Pancreas (tissue), 10 donors: ENCODE measurements at places on chromosomes 2 and 18.

DNA sequence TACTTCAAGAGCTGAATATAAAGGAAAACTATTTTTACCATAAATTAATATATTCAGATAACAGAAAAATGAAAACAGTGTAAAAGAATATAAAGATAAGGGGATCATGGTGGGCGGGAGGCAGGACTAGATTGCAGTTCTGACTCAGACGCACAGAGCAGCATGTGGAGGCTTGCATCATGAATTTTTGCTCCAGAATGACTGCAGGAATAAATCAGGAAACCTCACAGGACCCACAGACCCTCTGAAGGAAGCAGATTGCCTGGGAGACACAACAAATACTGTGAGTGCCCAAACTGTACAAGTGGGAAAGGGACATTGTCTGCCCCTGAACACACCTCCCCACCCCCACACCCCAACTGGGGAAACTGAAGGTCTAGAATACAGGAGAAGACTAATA is 19.2 kb upstream of the SIGLEC15 start:
- no peak overlapping the region for H3K4me3 ChIP-seq
- no peaks in the 10 kb centered on the region for H3K4me1 ChIP-seq
- no peak overlapping the region for H3K27ac ChIP-seq
- DNase-seq = no peak

DNA sequence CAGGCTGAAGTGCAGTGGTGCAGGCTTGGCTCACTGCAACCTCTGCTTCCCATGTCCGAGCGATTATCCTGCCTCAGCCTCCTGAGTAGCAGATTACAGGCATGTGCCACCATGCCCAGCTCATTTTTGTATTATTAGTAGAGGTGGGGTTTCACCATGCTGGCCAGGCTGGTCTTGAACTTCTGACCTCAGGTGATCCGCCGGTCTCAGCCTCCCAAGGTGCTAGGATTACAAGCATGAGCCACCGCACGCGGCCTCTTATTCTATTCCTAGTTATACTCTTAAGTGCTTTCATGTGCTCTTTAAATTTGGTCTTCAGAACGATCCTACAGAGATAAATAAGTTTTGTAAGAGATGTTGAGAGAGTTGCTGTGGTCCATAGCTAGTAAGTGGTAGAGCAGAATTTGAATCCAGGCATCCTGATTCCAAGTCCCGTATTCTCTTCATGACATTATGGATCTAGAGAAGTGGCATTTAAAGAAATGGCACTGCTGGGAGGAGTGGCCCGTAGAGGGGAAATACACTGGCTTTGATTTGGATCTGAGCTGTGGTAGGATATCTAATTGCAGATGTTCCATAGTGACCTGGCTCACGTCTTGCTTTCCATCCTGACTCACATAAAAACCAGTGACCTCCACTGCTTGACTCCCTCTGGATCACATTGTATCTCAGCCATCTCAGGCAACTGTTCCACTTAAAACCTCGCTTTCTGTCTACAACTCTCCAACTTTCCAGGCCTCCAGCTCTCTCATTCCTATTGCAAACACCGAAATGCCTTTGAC is 22.8 kb upstream of the ME2 start:
- no peaks in the 10 kb centered on the region for H3K36me3 ChIP-seq
- no peak overlapping the region for H3K27ac ChIP-seq
- no peaks in the 10 kb centered on the region for H3K4me1 ChIP-seq
- no peak for DNase-seq
- H3K27me3 ChIP-seq = no peaks in the 10 kb centered on the region
- no peak overlapping the region for H3K4me3 ChIP-seq

- no peak overlapping the region for H3K4me3 ChIP-seq
- DNase-seq = no peak
- H3K36me3 ChIP-seq = no peaks in the 10 kb centered on the region
- no peak overlapping the region for H3K27ac ChIP-seq
- H3K27me3 ChIP-seq = no peaks in the 10 kb centered on the region
- H3K4me1 ChIP-seq = no peaks in the 10 kb centered on the region
These were observed 21.5 kb upstream of the TMEM87B start for GRCh38 chr2:112033600-112033999.

GRCh38 chr2:96083989-96084857 is 32.1 kb downstream of the ADRA2B start:
- H3K4me1 ChIP-seq = no peaks in the 10 kb centered on the region
- H3K27me3 ChIP-seq = no peaks in the 10 kb centered on the region
- H3K4me3 ChIP-seq = no peak overlapping the region

DNA sequence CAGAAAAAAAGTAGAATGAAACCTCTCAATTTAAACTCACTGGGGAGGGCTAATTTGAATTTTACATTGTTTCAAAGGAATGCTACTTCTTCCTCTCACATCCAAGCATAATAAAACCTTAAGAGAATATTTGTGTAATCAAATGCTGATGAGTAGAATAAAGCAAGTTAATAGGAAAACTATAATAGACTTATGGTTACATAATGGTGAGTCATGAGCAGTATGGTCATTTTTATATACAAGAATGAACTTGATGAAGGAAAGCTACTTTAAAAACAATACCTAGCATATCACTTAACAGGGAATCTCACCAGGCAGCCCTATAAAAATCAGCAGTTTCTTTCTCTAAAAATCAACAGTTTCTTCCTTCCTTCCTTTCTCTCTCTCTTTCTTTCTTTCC is 80.3 kb downstream of the VSNL1 start:
- no peaks in the 10 kb centered on the region for H3K4me1 ChIP-seq
- DNase-seq = no peak
- H3K4me3 ChIP-seq = no peak overlapping the region
- H3K36me3 ChIP-seq = no peaks in the 10 kb centered on the region
- H3K27me3 ChIP-seq = no peaks in the 10 kb centered on the region

DNA sequence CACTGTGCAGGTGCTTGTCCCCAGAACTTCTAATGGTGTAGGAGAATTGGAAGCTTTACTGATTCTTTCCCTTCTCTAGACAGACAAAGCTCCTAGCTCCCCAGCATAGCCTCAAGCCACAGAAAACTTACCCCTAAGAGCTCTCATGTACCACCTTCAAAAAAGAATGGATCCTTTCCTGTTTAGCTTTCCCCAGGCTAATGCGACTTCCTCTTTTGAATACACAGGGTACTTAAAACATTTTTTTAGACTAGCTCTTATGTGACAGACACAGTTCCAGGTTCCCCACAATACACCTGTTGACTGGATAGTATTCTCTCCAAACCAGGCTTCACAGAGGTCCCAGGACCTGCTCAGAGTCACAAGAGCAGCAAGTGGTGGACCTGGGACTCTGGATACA is 8.3 kb downstream of the CTAGE1 start:
- no peak overlapping the region for H3K27ac ChIP-seq
- H3K4me3 ChIP-seq = no peak overlapping the region
- H3K27me3 ChIP-seq = no peaks in the 10 kb centered on the region
- no peaks in the 10 kb centered on the region for H3K4me1 ChIP-seq
- no peaks in the 10 kb centered on the region for H3K36me3 ChIP-seq

DNA sequence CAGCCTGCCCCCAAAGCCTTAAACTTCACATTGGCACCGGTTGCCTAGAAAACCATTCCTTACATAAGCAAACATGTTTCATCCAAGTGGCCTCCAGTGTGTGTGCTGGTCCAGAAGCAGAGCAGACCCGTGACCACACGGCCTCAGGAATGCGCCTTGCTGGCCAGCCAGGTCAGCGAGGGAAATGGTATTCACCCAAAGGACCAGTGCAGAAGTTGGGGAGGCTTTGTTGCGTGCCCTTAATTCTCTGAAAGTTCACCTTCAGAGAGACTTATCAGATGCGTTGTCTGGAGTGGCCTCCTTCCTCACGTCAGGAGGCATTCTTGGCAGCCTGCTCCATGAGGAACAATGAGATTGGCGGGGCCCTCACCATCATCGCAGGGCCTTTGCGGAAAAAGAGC is 25.9 kb downstream of the NRP2 start:
- H3K4me1 ChIP-seq = no peaks in the 10 kb centered on the region
- H3K4me3 ChIP-seq = no peak overlapping the region
- peak overlapping the region; percentile 22 for H3K27ac ChIP-seq
- DNase-seq = no peak
- H3K36me3 ChIP-seq = no peaks in the 10 kb centered on the region
- no peaks in the 10 kb centered on the region for H3K27me3 ChIP-seq

GRCh38 chr2:196391149-196391479 is 219.7 kb upstream of the STK17B start:
- no peak overlapping the region for H3K27ac ChIP-seq
- H3K27me3 ChIP-seq = no peaks in the 10 kb centered on the region
- no peaks in the 10 kb centered on the region for H3K4me1 ChIP-seq
- no peaks in the 10 kb centered on the region for H3K36me3 ChIP-seq
- no peak for DNase-seq
